ENCODE measurements at places on chromosomes 2 and 18.

GRCh38 chr2:208571764-208572131 is 165.2 kb downstream of the PTH2R start:
- no peak for DNase-seq

DNA sequence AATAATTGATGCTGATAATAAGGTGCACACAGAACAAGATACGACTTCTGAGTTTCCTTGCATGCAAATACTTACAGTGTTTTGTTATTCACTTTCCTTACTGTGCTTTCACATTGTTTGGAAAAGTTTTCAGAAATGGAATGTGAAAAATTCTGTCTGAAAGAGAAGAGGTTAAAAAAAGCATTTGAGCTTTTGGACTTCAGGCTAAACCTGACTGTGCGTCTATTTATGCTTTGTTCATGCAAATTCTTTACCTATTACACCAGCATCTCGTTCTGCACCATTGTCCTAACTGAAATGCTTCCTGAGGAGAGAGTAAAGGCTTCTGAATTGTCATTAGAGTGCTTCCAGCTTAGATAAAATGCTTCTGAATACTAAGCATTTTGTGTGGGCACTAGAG is 61.4 kb downstream of the LHCGR start:
- no peak for DNase-seq

GRCh38 chr2:211652327-211652726 is 886.3 kb downstream of the ERBB4 start:
- no peak for DNase-seq

DNA sequence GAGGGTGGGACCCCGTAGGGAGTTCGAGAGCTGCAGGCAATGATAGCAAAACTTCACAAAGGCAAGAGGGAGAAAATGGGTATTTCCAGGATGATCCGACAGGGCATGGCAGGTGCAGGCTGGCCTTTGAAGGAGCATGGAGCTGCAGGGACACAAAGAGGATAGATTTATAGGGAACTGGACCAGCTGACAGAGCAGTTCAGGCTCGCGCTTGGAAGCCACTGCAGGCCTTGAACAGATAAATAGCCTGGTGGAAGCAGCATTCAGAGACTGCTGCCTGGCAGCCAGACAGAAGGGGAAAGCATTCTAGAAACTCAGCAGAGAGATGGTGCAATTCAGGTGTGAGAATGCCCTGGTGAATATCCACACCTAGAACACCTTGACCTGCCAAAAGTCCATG is 29.3 kb upstream of the CREG2 start:
- DNase-seq = no peak

- no peak for DNase-seq
Measured at GRCh38 chr2:120568975-120569268, 166.7 kb upstream of the GLI2 start.

DNA sequence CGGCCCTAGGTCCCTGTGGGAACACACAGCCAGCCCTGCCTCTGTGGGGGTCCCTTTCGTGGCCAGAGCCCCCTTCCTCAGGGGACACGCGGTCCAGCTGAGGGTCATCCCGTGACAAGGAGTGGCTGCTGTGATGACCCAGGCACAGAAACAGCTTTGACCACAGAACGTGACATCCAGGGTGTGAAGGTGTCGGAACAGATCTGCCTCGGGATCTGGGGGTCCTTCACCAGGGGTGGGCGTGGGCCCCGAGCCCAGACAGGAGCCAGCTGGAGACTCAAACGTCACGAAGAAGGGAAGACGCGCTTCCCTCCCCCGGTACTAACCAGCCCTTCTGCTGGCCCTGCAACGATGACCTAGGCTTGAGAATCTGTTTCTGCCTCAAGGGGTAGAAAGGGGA is 75.9 kb downstream of the NFATC1 start:
- no peak for DNase-seq

DNA sequence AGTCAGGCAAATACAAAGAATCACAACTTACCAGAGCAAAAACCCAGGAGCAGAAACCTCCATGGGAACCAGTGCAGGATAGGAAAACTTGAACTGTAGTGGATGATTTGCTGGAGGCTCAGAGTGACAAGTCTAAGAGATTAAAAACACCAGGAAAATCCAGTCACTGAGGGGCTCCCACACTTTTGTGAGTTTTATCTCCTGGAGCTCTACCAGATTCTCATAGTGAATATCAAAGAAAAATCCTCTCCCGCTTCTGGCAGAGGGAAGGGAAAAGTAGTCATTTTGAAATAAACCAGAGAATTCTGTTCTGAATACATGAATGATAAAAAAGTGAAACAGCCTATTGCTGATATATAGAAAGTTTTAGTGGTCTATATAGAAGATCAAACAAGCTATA is 23.1 kb downstream of the NABP1 start:
- no peak for DNase-seq

GRCh38 chr2:58720770-58721697 is 479.9 kb upstream of the FANCL start:
- DNase-seq = no peak

GRCh38 chr18:13574761-13575160 is 151.6 kb downstream of the FAM210A start:
- no peak for DNase-seq

- DNase-seq = no peak
Measured at GRCh38 chr2:191115804-191116203, 35.0 kb downstream of the STAT4 start.

- no peak for DNase-seq
Measured at GRCh38 chr2:95316466-95317122, 19.4 kb downstream of the KCNIP3 start.

GRCh38 chr2:103898561-103898960 is 955.4 kb upstream of the POU3F3 start:
- no peak for DNase-seq
